NCI-H345 (cell line): ENCODE measurements at places on chromosomes 1 and 21.

GRCh38 chr1:53689736-53690326 lies 49.1 kb downstream of the GLIS1 start:
- no peak for DNase-seq

- no peak for DNase-seq
Observed at GRCh38 chr1:111582644-111583618, 36.7 kb upstream of the RAP1A start.

DNA sequence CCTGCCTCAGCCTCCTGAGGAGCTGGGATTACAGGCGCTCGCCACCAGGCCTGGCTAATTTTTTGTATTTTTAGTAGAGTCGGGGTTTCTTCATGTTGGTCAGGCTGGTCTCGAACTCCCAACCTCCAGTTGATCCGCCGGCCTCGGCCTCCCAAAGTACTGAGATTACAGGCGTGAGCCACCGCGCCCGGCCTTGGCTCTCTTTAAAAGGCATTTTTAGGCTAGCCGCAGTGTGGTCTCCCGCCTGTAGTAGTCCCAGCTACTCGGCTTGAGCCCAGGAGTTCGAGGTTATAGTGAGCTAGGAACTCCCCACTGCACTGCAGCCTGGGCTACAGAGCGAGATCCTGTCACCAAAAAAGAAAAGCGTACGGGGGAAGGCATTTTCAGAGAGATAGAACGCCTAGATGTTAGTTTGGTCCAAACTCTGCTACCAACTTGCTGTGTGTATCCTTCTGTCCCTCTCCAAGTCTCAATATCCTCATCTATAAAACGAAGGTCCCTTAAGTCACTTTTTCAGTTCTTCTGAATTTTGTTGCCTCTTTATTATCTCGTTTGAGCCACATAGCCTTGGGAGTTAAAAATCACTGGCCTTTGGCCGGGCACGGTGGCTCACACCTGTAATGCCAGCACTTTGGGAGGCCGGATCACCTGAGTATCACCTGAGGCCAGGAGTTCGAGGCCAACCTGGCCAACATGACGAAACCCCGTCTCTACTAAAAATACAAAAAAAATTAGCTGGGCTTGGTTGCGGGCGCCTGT lies 734 bp downstream of the MED18 start:
- DNase-seq, result peak; percentile 9

- DNase-seq, result no peak
Observed at GRCh38 chr1:244256086-244256676, 195.5 kb downstream of the ADSS2 start.

GRCh38 chr1:55555956-55556725 lies 341.0 kb upstream of the USP24 start:
- DNase-seq, result no peak

DNA sequence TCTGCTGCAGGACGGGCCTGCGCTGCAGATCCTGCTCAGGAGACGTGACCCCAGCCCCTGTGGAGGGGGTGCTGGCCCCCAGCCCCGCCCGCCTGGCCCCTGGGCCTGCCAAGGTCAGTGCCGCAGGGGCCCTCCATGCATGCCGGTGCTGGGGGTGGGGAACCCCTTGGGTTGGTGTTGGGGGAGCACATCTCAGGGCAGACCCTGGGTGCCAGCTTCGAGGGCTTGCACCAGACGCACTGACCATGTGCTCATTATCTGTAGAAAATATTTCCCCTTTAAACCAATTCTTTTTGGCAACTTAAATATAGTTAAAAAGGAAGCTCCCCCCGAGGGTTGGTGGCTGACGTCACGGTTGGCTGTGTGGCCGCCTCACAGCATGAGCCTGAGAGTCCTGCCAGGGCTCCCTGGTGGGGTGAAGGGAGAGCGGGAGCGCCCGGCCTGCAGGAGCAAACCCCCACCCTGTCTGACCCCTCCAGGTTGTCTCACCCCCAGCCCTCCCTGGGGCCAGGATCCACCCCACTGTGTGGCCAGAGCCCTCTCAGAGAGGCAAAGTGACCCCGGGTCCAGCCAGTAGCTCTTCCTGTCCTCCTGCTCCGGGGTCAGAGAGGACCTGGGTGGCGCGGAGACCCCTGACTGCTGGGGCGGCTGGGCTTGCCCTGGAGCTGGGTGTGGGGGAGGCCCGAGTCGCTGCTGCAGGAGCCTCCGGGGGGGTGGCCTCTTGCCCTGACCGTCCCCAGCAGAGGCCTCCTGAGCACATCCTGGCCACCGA lies 5.3 kb upstream of the PFKL start:
- peak; percentile 45 for DNase-seq

DNA sequence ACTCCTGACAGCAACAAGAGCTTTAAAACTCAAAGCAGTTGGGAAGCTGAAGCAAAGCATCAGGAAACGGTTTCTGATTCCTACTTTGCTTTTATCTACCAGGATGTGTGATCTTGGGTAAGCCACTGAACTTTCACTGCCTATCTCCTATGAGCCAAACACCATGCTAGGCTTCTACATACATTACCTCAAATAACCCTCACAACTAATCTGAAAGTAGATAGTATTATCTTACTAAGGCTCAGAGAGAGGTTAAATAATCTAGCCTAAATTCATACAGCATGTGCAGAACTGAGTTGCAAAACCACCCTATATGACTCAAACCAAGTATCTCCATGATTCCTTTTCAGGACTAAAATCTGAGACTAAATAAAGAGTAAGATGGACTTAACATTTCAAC lies 83.8 kb downstream of the EVI5 start:
- no peak for DNase-seq

- no peak for DNase-seq
Observed at GRCh38 chr1:44663417-44663816, 10.9 kb downstream of the TMEM53 start.

GRCh38 chr21:14629461-14629860 lies 83.3 kb upstream of the SAMSN1 start:
- no peak for DNase-seq

DNA sequence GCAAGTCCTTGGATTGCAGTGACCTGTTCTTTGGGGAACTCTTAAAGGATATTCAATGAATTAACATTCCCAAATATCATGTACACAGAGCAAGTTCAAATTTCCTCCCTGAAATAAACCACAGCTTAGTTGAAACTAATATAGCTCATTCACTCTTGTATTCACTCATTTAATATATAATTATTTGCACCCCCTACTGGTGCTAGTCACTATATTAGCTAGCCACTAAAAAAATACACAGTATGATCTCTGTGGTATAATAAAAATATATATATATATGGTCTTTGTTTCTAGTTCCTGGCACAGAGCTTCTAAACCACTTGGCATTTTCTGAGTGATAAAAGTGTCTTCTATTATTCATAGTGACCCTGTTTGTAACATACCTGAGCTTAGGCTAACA lies 177.3 kb upstream of the LYPLAL1 start:
- no peak for DNase-seq

GRCh38 chr1:20449735-20450311 lies 36.2 kb downstream of the CAMK2N1 start:
- DNase-seq, result no peak

GRCh38 chr1:23167353-23168078 lies 1.1 kb downstream of the LUZP1 start:
- DNase-seq, result peak; percentile 44

- no peak for DNase-seq
Observed at GRCh38 chr1:86646256-86646655, 58.1 kb upstream of the SH3GLB1 start.

GRCh38 chr1:229139331-229140118 lies 131.4 kb upstream of the RAB4A start:
- DNase-seq, result no peak

GRCh38 chr1:77012066-77012465 lies 144.8 kb downstream of the ST6GALNAC5 start:
- no peak for DNase-seq

DNA sequence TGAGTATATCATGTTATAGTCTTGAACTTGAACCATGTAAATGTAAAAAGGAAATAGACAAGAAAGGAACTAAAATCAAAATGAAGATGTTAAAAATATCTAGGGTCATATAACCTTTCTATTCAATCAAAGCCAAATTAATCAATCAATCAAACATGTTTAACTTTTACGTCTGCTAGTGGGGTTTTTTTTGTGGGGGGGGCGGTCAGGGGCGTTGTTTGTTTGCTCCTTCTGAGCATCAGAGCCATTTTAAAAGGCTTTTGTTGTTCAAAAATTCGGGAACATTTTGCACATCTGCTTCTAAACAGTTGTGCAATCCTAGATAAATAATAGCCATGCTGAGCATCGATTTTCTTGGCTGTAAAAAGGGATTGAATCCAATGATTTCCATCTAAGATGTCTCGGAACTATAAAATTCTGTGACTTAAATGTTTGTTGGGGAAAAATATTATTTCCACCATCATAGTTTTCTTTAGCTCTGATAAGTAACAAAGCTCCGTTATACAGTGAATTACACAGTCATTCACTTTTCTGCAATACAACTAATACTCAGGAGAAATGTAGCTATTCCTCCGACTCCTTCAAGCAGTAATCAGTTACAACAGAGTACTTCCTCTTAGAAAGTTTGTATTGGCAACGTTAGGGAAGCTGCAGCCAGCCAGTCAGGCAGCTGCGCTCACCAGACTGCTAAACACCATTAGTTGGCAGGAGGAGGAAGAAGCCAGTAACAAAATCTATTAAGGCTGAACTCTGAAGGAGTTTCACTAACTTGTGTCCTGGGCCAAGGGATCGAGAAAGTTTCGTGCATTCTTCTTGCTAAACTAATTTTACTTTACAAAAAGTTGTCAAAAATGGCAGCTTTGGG lies 2.2 kb downstream of the SPATA6 start:
- DNase-seq, result no peak

GRCh38 chr21:34009193-34009592 lies 64.2 kb upstream of the MRPS6 start:
- DNase-seq, result no peak

DNA sequence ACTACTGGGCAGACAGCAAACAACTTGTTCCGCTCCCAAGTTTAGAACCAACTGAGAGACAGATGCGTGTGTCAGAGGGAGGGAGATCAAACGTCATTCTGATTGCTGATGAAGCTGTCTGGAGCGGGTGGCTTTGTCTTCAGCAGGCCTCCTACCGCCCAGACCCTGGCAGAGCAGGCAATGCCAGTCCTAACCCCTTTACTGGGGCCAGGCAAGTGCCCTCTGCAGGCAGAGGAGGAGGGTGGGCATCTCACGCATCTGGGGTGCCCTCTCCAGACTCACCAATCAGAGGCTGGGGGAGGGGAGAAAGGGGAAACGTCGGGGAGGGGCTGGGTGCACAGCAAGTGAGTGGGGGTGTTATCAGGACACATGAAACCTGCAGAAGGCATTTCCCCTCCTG lies 126.6 kb downstream of the ACTL8 start:
- no peak for DNase-seq

DNA sequence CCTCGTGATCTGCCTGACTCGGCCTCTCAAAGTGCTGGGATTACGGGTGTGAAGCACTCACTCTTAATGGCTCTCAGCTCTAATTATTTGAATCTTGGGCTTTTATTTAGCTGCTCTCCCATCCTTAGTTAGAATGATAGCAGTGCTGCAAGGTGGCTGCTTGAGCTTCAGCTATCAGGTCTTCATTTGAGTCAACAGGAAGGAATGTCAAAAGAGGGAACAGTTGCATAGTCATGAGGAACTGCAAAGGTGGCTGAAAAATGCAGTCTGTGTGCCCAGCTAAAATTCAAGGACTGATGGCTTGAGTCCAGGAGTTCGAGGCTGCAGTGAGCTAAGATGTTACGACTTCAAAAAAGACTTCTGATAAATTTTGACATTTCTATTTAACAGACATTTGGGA lies 55.6 kb downstream of the UCK2 start:
- no peak for DNase-seq

GRCh38 chr1:59733443-59734141 lies 81.2 kb upstream of the HOOK1 start:
- no peak for DNase-seq

- DNase-seq, result no peak
Observed at GRCh38 chr1:216388558-216388957, 34.7 kb downstream of the USH2A start.

DNA sequence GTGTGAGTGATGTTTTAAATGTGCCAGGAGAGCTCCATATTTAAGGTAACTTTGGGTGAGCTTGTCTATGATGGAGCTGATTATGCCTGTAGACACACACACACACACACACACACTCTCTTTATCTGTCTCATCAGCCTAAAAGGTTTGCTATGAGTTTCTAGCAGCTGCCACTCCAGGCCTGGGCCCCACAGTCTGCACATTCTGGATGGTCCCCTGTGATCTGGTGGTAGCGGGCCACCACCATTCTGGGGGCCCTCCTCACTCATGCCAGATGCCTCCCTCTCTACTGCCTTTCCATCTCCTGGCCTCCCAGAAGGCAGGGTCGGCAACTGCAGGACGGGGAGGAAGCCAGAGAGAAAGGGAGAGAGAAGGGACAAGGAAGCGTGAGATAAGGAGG lies 129.2 kb upstream of the TNR start:
- no peak for DNase-seq

DNA sequence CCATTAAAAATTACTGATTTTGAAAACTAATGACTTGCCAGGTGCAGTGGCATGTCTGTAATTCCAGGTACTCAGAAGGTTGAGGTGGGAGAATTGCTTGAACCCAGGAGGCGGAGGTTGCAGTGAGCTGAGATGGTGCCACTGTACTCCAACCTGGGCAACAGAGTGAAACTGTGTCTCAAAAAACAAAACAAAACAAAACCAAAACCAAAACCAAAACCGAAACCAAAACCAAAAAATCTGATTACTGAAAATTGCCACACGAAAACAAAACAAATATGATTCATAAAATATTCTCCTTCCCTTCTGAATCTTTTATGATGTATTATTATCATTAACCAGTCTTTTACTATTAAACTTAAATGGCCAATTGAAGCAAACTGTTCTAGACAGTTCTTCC lies 74.1 kb downstream of the SERINC2 start:
- DNase-seq, result no peak

GRCh38 chr1:59368008-59368670 lies 71.2 kb downstream of the FGGY start:
- no peak for DNase-seq

DNA sequence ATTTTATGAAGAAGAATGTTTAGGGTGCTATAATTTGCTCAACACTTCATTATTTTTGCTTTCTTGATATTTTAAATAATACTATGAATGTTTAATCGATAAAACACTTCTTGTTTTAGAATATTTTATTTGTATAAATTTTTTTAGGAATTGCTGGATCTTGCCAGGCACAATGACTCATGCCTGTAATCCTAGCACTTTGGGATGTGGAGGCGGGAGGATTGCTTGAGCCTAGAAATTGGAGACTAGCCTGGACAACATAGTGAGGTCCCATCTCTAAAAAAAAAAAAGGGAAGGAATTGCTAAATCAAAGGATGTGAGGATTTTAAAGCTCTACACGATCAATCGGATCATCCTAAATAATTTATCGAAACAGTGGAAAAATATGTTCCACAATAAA lies 17.6 kb downstream of the RNF11 start:
- no peak for DNase-seq

DNA sequence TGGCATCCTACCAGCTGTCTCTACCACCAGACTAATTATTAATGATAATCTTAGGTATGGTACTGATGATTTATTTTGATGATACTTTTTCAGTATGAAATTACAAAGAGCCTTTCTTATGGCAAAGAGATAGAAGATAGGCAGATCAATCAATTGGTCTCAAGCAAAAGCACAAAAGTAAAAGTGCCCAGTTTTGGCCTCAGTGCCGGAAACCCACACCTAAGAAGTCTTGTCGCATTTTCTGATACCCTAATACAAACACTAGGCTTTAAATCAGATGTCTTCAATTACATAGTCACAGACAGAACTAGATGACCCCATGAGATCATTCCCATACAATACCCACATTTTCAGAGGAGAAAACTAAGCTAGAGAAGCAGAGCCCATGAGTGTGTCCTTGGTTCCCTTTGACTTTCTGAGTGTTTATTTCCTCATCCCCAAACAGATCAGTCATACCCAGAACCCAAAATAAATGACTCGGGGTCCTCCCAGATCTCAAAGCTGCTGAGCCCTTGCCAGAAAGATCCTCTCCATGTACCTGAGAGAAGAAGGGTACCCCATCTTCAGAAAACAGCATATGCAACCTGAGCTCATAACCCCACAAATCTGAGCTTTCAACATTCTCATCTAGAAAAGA lies 7.7 kb downstream of the ITPKB start:
- no peak for DNase-seq
